ENCODE measurements at places on chromosomes 5 and 9. TPM values are rescaled to one million over a fixed set of nuclear protein-coding genes. Genes with fewer than 3 reads are reported as not detected.

DNA sequence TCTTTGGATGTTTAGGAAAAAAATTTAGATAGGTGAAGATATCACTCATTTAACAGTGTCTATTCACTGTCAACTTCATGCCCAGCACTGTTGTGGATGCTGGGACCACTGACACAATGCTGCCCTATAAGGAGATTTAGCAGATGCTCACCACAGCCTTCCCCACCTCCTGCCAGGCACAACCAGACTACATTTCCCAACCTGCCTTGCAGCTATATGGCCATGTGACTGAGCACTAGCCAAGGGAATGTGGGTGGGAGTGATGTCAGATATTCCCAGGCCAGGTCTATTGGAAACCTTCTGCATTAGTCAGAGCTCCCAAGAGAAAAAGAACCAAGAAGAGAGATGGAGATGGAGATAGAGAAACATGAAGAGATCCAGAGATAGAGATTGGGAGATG, 302.6 kb upstream of the TAS2R1 start:
- ATAC-seq, result no peak

GRCh38 chr5:39577529-39577928, 152.7 kb upstream of the DAB2 start:
- ATAC-seq, result no peak

GRCh38 chr5:36679221-36679989, 73.0 kb downstream of the SLC1A3 start:
- ATAC-seq, result no peak

DNA sequence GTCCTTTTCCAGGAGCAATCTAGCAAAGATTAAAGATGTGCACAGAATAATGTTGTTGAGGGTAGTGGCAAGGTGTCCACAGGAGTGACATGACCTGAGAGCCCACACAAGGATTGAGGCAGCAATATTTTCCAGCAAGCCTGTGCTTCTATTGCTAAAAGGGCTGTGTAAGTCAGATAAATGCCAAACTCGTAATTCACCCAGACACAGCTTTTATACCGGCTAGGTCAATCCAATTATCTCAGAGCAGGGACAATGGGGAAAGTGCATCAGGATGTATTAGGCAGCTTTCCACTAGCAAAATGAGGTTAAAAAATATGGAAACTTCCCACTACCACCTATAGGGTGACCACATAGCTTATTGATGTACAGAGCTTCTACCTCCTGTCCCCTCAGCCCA, 34.8 kb upstream of the RAB3C start:
- no peak for ATAC-seq

Gene CCDC152
- total RNA-seq, result 1.2 TPM

DNA sequence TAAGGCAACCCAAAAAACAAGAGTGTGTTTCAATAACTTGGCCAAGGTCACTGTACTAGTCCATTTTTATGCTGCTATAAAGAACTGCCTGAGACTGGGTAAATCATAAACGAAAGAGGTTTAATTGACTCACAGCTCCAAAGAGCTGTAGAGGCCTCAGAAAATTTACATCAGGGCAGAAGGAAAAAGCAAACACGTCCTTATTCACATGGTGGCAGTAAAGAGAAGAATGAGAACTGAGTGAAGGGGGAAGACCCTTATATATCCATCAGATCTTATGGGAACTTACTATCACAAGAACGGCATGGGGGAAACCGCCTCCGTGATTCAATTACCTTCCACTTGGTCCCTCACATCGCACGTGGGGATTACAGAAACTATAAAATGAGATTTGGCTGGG, 64.3 kb upstream of the CAMK4 start:
- ATAC-seq, result no peak

Gene ZNF782
- total RNA-seq, result 9.4 TPM

DNA sequence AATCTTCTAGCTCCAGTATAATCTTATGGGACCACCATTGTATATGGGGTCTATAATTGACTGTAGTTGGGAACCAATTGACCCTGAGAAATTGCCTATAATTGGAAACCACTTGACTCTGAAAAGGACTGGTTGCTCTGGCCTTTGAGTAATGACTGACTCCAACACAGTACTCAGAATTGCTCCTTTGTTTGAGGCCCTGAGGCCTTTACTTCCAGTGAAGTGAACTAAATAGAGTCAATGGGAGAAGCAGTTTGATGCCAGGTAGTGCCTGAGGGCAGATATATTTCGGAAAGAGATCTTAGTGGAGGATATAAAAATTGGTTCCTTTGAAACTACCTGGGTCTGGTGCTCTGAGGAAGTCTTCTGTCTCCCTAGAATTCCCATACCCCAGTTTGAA, 16.0 kb upstream of the TMEM171 start:
- no peak for ATAC-seq

- ATAC-seq, result no peak
Measured at GRCh38 chr5:175842951-175843793, 28.2 kb upstream of the CPLX2 start.

Data from gastroesophageal sphincter (tissue), 4 donors.